ENCODE measurements at places on chromosomes 5 and 9.

DNA sequence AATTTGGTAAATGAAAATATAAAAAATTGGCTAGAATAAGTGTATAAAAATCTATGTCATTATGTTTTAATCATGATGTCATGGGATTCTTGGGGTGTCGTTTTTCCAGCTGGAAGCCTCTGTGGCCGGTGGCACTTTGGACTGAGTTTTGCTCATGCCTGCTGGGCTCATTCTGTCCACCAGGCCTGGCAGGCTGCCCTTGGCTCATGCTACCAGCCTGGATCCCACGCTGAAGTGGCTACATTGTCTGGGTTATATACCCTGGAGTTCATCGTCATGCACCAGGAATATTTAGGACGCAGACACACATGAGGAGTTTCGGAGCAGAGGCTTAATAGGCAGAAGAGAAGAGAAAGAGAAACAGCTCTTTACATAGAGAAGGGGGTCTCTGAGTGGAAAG, 1913.7 kb upstream of the WWC1 start:
- DNase-seq: no peak

DNA sequence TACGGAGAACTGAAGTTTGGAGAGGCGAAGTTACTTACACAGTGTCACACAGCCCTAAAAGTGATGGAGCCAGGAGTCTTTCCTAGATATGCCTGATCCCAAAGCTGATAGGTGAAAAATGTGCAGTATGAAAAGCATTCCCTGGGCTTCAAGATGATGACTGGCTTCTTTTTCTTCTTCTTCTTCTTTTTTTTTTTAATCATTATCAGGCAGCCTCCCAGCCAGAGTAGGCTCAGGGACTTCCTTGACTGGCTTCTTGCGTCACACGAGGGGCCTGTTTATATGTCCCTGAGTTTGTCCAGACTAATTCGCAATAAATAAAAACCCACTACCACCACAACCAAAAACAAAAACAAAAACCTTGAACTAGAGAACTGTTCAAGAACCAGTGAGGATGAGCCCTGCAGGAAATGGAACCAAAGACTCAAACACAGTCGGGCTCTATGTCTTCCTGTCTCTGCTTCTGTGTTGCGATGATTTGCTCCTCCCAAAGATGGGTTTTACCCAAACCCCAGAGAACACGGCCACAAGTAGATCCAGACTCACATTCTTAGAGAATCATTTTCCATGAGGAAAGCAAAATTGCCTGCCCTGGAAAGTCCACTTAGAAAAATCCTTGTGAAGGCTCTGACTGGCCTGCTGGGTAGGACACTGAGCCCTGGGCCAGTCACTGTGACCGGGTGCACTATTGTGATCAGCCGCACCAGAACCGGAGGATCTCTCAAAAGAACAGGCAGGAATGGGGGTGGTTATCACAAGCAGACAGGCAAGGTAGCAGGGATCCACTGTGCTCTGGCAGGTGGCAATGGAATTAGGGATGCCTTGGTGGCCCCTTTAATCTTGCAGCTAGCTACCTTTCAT, 38.0 kb upstream of the ADAM19 start:
- DNase-seq: no peak

DNA sequence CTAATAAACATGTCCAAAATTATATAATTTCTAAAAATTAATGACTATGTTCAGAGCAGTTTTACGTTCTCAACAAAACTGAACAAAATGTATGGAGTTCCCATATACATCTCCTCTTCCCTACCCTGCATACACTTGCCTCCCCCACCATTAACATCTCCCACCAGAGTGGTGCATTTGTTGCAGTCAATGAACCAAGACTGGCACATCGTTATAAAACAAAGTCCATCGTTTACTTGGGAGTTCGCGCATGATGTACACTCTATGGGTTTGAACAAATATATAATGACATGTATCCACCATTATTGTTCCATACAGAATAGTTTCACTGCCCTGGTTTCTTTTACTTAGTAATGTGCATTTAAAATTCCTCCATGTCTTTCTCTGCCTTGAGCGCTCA, 130.1 kb downstream of the APBA1 start:
- no peak for DNase-seq

GRCh38 chr5:37771731-37772130, 68.1 kb downstream of the GDNF start:
- DNase-seq: no peak

DNA sequence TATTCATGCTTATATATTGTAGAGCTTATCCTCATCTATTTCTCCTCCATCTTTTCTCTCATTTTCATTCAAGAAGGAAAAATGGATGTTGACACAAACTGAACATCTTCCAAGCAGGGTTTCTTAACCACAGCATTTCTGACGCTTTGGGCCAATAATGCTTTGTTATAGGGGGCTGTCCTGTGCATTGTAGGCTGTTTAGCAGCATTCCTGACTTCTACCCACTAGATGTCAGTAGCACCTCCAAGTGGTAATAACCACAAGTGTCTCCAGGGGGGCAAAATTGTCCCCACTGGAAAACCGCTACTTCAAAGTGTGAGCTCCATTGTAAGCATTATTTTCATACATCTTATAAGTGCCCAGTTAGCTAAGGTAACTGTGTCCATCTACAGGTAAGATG, 2.6 kb upstream of the TXNDC8 start:
- DNase-seq: no peak

DNA sequence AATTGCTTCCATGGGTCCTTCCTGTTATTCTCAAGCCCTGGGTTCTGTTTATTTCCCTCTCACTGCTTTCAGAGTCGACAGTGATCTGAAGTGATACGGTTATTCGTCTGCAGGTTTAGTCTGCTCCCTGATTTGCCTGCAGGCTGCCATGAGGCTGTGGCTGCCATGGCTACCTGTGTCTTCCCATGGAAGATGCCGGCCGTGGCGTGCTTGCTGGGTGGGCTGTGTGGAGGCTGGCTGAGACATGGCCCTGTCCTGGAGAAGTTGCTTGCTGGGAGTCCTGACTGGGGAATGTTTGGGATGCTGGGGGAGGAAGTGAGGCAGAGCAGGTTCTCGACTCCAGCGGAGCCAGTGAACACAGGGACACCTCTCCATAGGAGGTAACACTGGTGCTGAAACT, 104.1 kb upstream of the TBC1D2 start:
- DNase-seq: no peak

GRCh38 chr5:36491856-36492255, 114.5 kb upstream of the SLC1A3 start:
- no peak for DNase-seq

DNA sequence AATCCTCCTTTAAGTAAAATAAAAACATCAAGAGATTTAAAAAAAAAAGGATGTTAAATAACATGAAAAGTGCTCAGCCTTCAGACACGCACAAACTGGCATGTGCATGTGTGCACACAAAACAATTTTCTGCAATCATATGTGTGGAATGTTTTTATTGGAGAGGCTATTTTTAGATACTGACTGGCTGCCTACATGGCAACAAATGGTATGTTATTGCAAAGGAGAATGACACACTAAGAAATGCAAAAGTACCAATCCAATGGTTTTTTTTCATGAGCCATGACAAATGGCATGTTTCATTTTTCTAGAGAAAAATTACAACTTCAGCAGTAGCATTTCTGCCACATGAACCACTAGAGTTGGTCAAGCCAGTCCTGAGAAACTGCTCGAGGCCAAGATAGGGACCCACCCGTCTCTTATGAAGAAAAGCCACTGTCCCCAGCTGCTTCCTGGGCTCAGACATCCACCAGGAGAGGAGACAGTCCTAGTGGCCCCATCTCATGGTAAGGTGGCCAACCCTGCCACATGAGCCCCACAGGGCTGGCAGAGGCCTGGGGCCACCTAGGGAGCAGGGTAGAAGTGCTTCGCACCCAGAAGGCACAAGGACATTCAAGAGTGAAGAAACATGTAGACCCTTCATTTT, 116.4 kb downstream of the MYO10 start:
- DNase-seq: no peak

GRCh38 chr5:56350597-56351170, 117.6 kb upstream of the ANKRD55 start:
- DNase-seq: no peak

DNA sequence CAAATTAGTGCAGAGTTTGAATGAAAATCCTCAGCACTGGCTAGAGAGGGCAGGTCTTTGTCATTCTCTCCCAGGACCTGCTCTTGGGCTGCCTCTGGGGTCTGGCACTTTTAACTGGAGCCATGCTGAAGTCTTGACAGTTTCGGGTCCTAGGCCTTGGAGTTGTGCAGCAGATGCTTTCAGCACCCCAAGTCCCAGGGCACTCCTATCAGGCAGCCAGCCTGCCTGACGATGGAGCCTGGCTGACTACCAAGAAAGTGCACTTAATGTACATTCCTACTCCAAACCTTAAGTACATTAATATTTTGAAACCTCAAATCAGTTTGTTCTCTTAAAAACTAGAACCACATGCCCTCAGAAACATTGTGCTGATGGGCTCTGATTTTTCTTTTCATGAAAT, 69.3 kb upstream of the CXCL14 start:
- DNase-seq: no peak

- no peak for DNase-seq
Observed at GRCh38 chr9:78578072-78578471, 281.1 kb downstream of the PSAT1 start.

DNA sequence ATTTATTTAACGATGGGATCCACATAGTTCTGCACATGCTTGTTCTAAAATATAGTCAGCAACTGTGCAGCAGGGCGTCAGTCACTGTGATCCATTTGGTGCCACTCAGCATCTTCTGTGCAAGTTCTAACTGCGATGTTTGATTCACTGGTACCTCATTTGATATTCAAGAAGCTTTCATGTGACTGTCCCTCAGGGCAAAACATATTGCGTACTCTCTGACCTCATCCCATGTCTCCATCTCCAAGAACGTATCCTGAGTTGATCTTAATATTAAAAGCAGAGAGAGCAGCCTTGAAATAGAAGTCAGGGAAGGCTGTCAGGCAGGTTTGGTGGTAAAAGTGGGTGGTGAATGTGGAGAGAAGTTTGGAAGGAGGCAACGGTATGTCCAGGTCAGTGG, 116.5 kb upstream of the ATP10B start:
- DNase-seq: no peak

DNA sequence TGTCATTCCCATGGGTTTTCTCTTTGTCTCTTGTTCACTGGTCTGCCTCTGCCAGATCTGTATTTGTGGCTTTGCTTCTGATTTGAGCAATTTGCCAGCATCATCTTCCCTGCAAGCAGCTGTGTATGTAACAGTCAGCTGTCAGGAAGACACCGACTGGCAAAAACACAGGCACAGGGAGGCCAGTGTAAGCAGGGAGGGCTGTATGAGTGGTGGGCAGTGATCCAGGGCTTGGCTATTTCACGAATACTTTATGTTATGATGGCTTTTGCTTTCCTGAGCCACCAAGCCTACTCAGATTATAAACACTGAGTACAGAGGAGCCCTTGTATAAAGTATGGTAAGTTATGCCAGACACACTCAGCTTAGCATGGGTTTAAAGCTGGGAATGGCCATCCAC, 11.6 kb downstream of the BNIP1 start:
- no peak for DNase-seq

DNA sequence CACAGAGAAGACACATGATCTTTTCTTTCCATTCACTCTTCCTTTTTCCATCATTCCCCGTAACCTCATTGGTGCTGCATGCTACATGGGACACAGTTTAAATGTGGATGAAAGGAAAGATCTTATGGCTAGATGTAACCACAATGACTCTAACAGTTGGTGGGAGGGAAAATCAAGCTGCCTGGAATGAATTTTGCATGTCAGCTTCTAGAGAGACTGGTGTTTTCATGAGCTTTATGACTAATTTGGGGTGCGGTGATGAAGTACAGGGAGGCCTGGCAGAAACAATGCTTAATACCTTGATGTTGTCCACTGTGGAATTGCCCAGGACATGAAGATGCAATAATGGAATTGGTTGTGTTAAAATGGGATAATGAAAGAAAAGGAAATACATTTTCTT, 55.9 kb upstream of the MYO10 start:
- DNase-seq: no peak

DNA sequence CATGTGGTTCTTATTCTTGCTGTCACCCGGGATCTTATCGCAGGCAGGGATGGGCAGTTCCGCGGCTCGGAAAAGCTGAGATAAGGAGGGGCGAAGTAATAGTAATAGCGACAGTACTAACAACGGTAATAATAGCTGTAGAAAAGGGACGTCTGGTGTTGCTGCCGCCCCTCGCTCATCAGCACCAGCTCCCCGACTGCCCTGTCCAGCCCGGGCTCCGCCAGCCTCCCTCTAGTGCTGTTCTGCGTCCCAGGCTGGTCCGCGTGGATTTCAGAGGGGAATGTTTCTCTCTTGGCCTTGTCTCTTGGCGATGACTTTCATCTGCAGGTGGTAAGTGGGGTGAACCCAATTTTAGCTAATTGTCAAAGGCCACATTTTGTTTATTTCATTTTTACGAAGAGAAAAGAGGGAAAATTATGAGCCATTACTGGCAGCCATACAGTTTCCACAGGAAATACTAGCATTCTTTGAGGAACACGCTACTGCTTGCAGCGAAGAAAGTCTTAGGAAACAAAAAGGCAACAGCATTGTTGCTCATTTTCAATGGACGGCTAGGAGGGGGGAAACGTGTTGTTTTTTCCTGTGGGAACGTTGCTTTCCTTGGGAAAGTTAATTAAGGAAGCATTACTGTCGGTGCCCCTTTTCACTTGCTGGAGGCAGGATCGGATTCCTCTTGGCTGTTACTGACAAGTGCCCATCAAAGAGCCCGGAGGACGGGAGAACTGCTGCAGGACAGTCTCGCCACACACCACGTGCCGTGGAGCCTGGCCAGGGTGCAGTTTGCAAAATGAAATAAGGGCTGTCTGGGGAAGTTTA, 762 bp downstream of the SNCAIP start:
- no peak for DNase-seq

DNA sequence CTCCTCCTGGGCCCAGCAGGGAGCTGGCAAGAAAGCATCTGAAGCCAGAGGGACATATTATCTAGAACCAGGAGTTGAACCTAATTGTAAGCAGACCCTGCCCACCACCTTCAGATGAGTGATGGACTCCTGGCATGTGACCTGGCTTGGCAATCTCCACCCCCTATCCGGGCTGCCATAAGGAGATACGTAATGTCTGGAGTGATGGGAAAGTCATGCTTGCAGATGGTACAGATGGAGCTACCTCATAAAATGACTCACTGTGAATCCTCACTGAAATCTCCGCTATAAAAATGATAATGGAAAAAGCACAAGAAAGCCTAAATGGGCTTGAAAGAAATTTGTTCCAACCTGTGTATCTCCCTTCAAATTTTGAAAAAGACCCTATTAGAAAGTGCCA, 157.5 kb downstream of the DMRT2 start:
- no peak for DNase-seq

- DNase-seq: no peak
Observed at GRCh38 chr9:116975126-116975525, 288.0 kb downstream of the TRIM32 start.

Data from AML-193 (cell line).